ENCODE measurements at places on chromosomes 7 and 10. TPM values are rescaled to one million over a fixed set of nuclear protein-coding genes. Genes with fewer than 3 reads are reported as not detected.

Gene GPNMB
- 382 TPM for total RNA-seq

Gene ELFN1
- not detected for total RNA-seq

Gene MBL2
- total RNA-seq, result not detected

Gene PLAU
- 154 TPM for total RNA-seq

Gene GDI2
- 198 TPM for total RNA-seq

Gene GCK
- total RNA-seq, result 0.13 TPM

Gene FAM171A1
- 14.0 TPM for total RNA-seq

Gene LAMTOR4
- total RNA-seq, result 117 TPM

Gene AUTS2
- 6.6 TPM for total RNA-seq

Gene TDRD1
- total RNA-seq, result 0.51 TPM

Gene AZGP1
- total RNA-seq, result not detected

Gene SPDYE9
- total RNA-seq, result 0.26 TPM

Gene PRKCQ
- 0.47 TPM for total RNA-seq

Gene HOXA7
- 20.9 TPM for total RNA-seq

Gene TUBB8
- total RNA-seq, result not detected

Gene AGR3
- not detected for total RNA-seq

Gene C10orf53
- not detected for total RNA-seq

Gene ACTL6B
- not detected for total RNA-seq

Gene FAM13C
- total RNA-seq, result 58.0 TPM

Gene CCDC146
- total RNA-seq, result 3.4 TPM

Gene TMEM184A
- 2.8 TPM for total RNA-seq

Gene CUTC
- total RNA-seq, result 28.1 TPM

Gene KMT2E
- total RNA-seq, result 51.7 TPM

Gene KRIT1
- 59.2 TPM for total RNA-seq

Gene COG5
- 51.4 TPM for total RNA-seq

Gene PLEKHS1
- total RNA-seq, result not detected

Gene NME8
- not detected for total RNA-seq

Gene CD36
- 38.8 TPM for total RNA-seq

Gene UFSP1
- 8.5 TPM for total RNA-seq

Gene ERVW-1
- not detected for total RNA-seq

Gene PAOX
- total RNA-seq, result 4.2 TPM

Gene NCF1
- not detected for total RNA-seq

Gene CACNB2
- total RNA-seq, result not detected

Gene PDAP1
- 208 TPM for total RNA-seq

Gene GSTO1
- 58.7 TPM for total RNA-seq

Gene LIPJ
- total RNA-seq, result not detected

Gene MGMT
- total RNA-seq, result 18.7 TPM

Gene SLC13A1
- total RNA-seq, result not detected

Gene ACBD7
- total RNA-seq, result 0.42 TPM

Gene MYL10
- total RNA-seq, result not detected

All from myocyte (in vitro differentiated cells).